ENCODE measurements at places on chromosomes 6 and 20.

- no peak for DNase-seq
Observed at GRCh38 chr6:158367816-158368215, 55.6 kb downstream of the TULP4 start.

DNA sequence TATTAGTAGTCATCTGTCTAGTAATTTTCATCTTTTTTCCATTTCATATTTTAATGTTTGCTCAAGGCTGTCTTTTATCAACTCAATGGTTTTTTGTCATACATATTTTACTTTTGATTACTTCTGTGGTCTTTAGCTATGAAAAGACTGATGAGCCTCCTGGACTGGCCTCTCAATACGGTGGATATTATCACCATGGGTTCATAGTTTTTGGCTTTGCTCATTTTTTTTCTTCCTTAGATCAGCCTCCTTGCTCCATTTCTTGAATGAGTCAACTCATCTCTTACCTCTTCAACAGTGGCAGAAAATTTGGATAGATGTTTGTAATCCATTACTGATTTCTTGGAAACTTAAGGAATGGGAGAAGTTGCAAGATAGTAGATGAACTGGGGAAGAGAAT lies 80.1 kb upstream of the ELOVL5 start:
- DNase-seq, result no peak

- no peak for DNase-seq
Observed at GRCh38 chr6:132289756-132290155, 111.5 kb downstream of the MOXD1 start.

- DNase-seq, result no peak
Observed at GRCh38 chr6:15356179-15356578, 110.3 kb downstream of the JARID2 start.

- no peak for DNase-seq
Observed at GRCh38 chr6:129890701-129891100, 29.6 kb upstream of the TMEM244 start.

- no peak for DNase-seq
Observed at GRCh38 chr20:58655328-58656107, 4.4 kb downstream of the STX16 start.

- DNase-seq, result no peak
Observed at GRCh38 chr6:54618572-54618971, 228.0 kb upstream of the FAM83B start.

- no peak for DNase-seq
Observed at GRCh38 chr20:63857764-63858392, 3.4 kb upstream of the ABHD16B start.

- no peak for DNase-seq
Observed at GRCh38 chr6:135310291-135310690, 129.2 kb downstream of the MYB start.

DNA sequence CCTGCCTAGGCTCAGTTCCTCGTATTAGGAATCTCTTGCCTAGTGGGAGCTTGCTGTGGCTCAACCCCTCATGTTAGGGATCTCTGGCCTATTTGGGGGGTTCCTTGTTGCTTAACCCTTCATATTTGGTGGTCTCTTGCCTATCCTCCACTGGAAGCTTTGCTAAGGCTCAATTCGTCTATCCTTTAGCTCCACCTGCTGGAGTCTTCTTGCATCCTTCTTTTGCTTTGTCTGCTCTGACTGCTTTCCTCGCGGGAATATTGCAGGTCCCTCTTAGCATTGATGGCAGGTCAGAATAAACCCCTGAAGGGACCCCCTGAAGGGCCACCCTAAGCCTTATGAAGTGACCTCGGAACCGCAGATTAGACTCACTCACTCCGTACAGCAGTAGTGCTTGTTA lies 203.0 kb upstream of the TBX18 start:
- DNase-seq, result no peak

DNA sequence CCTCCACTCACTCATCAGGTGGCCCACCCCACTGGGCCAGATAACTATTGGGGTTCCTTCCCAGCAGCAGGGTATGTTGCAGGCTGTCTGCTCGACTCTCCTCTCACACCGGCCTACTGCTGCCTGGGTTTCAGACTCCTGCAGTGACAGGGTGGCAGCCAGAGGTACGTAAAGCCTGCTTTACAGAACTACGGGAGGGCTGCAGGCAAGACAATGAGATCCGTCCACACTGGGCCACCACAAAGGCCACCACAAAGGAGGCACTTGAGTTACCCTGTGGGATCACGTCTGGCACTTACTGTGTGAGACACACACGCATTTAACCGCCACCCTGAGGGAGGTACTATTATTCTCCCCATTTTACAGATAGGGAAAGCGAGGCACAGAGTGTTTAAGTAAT lies 78.5 kb downstream of the NFATC2 start:
- DNase-seq, result no peak

DNA sequence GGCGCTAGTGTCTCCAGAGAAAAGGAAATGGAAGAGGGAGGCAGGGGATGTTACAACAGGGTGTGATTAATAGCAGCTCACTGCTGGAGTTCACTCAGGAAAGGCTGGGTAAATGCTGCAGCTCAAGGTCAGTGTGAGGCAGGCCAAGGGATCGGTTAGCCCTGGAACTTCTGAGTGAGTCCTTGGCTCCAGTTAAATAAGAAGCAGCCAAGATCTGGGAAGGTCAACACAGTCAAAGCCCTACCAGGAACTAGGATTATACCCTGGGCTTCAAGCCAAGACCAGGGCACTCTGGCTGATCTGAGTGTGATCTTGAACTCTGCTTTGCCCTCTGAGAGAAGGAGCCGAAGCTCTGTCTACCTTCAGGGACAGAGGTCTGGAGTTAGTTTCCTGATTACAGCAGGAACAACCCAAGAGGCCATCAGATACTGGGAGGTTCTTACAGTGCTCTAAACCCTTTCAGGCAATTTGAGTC lies 44.3 kb downstream of the TPD52L1 start:
- DNase-seq, result no peak

- no peak for DNase-seq
Observed at GRCh38 chr20:63345328-63346100, 15.6 kb downstream of the CHRNA4 start.

DNA sequence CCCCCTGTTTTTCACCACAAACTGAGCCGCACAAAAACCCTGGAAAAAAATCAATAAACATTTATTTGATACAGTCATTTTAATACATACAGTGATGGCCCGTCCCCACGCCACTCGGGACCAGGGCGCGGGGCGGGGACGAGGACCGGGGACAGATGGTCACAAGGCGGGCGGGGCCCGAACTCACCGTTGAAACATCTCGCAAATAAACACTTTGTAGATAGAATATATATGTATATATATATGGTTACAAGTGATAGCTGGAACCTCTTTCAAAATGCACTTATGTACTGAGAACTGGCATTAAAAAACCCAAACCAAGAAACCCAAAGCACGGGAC lies 418 bp upstream of the UCKL1 start:
- DNase-seq, result no peak

GRCh38 chr6:55566036-55566710 lies 12.8 kb downstream of the HMGCLL1 start:
- DNase-seq, result no peak

GRCh38 chr6:36280467-36280866 lies 10.6 kb downstream of the PNPLA1 start:
- no peak for DNase-seq

DNA sequence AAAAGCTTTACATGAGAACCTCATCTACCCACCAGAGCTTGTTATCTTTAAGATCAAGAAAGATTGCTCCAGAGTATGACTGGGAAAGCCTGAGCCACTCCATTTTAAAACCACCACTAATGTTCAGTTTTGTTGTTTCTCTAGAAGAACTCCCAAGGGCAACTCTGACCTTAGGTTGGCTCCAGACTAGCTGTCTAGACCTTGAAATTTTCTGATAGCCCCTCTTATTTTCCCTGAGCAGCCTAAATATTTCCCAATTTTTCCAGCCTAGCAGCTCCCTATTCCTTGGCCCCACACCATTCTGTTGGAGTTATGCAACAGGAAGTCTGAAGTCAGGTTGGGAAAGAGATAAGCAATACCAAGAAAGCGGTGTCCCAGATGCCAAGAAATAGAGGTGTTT lies 84.6 kb upstream of the TCF21 start:
- no peak for DNase-seq

DNA sequence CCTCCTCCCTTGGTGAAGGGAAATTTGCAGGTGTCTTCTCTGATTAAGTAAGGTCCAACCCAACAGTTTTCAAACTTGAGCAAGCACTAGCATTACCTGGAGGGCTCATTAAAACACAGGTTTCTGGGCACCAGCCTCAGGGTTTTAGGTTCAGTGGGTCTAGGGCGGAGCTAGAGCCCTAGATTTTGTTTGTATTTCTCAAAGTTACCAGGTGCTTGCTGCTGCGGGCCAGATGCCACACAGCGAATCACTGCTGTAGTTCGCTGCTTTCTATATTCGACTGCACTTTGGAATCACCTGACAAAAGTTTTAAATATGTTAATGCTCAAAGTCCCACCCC lies 869 bp downstream of the COL21A1 start:
- no peak for DNase-seq

DNA sequence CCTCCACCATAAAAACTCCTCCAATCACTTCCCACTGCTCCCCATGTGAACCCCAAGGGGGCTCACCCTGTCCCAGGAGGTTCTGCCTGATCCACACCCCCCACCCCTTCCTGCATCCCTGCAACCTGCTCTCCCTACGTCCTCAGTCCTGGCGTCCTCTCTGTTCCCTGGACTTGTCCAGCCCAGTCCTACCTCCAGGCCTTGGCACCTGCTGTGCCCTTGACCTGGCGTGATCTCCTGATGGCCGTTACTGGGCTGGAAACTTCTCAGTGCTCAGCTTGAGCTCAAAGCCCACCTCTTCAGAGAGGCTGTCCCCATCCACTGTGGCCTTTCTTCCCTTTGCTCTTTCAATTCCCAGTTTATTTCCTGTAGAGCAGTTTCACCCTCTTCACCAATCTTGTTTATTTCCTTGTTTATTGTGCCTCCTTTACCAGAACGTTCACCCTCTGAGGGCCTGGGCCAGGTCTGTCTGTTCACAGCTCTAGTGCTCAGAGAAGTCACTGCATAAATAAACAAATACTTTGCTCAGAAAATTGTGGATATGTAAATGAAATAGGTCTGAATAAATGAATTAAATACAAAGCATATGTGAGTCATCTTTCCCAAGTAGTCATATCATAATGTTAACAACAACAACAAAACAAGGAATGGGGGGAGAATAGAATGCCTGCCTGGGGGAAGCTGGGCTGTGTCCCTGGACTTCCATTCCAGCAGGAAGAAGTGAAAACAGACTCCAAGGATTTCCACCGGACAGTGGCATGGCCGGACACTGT lies 175.7 kb upstream of the SULF2 start:
- DNase-seq, result no peak

DNA sequence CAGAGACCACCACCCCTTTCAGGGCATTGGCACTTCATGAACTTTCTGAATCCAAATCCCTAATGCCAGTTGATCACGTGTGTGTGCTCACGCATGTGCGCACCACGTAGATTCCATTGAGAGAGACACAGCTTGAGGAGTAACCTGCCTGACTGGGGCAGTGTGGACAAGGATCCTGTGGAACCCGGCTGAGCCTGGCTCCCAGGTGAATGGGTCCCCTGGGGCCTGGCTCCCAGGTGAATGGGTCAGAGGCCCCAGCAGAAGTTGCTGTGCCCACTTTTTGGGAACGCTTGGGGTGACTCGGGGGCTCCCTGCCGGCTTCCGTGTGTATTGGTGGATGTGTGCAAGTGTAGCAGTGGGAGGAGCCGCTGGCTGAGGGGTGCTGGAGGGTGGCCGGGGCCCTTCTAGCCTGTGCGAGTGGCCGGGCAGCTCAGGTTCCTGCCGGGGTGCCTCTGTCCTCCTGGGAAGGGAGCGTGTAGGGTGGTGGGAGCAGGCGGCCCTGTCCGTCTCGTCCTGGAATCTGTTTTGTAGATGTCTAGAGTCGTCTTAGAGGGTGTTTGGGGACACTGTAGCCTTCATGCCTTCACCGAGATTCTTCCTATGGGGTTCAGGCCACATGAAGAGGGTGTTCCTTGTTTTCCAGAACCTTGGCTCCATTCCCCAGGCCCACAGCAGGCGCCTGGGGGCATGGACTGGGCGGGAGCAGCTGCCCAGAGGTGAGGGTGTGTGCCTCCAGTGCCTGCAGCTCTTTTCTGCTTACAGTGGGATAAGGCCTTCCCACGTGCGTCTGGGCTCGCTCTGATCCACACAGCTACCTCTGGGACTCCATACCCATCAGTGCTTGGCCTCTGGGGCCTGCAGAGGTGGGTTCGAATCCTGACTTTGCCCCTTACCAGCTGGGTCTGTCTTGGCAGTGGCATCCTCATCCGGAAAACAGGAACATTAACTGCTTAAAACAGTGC lies 3.2 kb downstream of the RBM38 start:
- no peak for DNase-seq

GRCh38 chr20:21234324-21234723 lies 68.8 kb upstream of the XRN2 start:
- no peak for DNase-seq

DNA sequence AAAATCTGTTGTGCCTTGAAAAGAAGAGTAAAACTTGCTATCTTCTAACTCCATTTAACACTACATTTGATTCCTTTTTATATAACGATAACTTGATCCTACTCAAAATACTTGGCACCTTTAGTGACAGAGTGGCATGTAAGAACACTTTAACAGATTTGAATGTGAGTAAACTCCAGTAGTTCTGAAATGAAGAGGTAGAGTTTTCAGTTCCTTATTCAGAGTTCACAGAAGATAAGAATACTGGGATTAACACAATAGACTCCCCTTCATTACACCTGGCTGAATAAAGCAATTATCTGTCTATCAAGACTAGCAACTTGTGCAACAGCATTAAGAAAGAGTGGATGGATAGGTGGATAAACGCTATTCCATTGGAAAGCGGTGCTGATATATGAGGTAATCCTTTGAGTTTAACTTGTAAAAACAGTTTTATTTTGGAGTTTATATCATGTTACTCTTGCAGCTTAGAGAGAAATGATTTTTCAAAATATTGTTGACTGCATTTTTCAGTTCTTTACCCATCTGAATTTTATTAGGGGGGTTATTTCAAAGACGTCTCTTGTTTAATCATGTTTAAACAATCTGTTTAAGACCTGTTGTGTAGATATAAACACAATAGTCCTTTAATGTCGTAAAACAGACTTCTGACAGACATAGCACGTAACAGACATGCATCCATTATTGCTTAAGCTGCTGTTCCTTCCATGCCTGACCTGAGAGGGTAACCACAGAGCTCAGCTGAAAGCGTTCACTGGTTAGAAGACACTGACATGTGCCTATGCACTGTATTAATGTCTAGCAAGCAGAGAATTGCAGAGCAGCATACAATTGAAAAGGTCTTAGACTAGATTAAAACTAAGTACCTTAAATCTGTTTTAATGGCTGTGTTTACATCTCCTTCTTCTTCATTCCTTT lies 102.4 kb upstream of the SUPT3H start:
- DNase-seq, result no peak

DNA sequence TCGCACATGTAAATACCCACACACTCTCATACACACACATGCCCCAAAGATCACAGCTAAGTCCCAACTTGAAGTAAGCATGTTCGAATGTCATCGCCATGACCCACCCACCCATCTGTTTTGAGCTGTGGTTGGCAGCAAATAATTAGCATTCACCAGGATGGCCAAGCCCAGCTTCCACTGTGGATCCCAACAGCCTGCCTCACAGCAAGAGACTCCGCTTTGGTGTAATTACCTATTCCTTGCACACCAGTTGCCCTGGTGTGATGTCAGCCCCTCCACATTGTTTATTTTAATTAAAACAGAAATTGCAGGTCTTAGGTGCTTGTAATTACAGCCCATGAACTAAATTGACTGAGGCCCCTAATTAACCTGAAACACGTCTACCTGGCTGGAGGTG lies 81.1 kb downstream of the MAFB start:
- no peak for DNase-seq

Measured in NCI-H510A (cell line).